Upper lobe of left lung (tissue), 6 donors: ENCODE measurements at places on chromosomes 2 and 18. TPM values are rescaled to one million over a fixed set of nuclear protein-coding genes. Genes with fewer than 3 reads are reported as not detected.

Gene LYG2
- total RNA-seq = not detected

Gene SRBD1
- total RNA-seq = 18.6 TPM

DNA sequence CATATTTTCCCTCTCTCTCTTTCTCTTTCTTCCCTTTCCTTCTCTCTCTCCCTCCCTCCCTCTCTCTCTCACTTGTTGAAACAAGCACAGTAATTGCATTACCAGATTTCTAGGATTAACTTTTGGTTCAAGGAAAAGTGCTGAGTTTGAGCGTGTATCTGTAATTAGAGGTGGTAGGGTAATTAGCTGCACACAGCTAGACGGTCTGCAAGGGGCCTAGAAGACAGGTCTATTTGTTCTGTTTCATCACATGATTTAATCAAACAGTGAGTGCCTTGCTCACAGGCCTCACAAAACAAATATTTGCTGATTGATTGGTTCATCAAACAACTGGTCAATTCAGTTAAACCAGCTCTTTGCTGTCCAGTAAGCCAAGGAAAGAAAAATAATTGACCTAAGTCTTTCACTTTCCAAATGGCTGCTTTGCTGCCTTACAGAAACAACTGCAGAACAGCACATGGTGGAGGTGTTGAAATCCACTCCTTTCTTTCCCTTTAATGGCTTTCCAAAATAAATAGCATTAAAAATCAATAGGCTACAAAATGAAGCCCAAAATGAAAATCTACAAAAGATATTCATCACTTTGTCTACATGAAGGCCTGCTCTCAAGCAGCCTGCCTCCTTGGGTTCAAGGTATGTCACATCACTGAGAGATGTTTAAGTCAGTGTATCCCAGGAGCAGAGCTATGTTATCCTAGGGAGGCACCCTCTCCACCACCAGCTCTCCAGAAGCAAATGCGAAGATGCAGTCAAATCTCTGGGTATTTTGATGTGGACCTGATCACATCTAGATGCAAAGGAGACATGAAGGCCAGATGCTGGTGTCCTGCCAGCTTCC lies 264.4 kb upstream of the SIX2 start:
- H3K4me1 ChIP-seq = no peaks in the 10 kb centered on the region
- no peak overlapping the region for H3K4me3 ChIP-seq
- no peak overlapping the region for H3K27ac ChIP-seq

- H3K36me3 ChIP-seq = no peaks in the 10 kb centered on the region
- H3K4me1 ChIP-seq = no peaks in the 10 kb centered on the region
- no peak overlapping the region for H3K27ac ChIP-seq
- no peak for DNase-seq
Observed at GRCh38 chr2:84643991-84644390, 127.7 kb downstream of the DNAH6 start.

DNA sequence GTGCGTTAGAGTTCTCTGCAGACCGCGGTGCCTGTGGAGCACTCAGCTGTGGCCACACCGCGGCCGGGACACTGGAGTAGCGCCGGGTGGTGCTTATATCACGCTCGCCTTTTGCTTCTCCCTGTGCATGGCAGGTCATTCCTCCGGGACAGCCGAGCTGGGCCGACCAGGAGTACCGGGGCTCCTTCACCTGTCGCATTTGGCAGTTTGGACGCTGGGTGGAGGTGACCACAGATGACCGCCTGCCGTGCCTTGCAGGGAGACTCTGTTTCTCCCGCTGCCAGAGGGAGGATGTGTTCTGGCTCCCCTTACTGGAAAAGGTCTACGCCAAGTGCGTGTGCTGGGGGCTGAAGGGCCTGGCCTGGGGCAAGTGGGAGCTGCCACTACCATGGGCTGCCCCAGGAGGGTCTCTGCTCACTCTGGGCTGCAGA lies 4.2 kb downstream of the CAPN10 start:
- H3K4me1 ChIP-seq = peaks cover 16% of the 10 kb centered on the region
- no peaks in the 10 kb centered on the region for H3K27me3 ChIP-seq
- H3K4me3 ChIP-seq = no peak overlapping the region

GRCh38 chr2:241194811-241195210 lies 6.3 kb downstream of the ANO7 start:
- H3K27ac ChIP-seq = no peak overlapping the region
- no peaks in the 10 kb centered on the region for H3K36me3 ChIP-seq
- H3K27me3 ChIP-seq = no peaks in the 10 kb centered on the region
- no peak for DNase-seq
- H3K4me1 ChIP-seq = no peaks in the 10 kb centered on the region

DNA sequence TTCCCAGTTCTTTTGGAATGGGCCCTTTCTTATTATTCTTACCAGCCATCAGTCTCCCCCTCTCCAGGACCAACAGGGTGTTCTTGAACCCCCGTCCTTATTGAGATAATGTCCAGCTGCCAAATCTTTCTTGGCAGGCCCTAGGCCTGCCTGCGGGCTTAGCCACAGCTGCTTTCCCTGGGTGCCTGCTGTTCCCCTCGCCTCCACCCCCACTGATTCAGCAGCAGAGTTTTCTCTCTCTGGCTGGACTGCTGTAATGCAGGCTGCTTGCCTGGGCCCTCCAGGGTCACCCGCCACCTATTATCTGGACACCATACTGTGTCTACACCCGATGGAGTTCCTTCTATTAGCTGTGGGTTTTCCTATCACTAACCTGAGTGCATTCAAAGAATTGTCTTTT lies 395.4 kb upstream of the ATP5MC3 start:
- no peaks in the 10 kb centered on the region for H3K36me3 ChIP-seq
- no peaks in the 10 kb centered on the region for H3K4me1 ChIP-seq
- no peak overlapping the region for H3K27ac ChIP-seq
- no peaks in the 10 kb centered on the region for H3K27me3 ChIP-seq
- H3K4me3 ChIP-seq = no peak overlapping the region

- no peak for DNase-seq
- H3K27ac ChIP-seq = no peak overlapping the region
- no peaks in the 10 kb centered on the region for H3K27me3 ChIP-seq
- H3K36me3 ChIP-seq = no peaks in the 10 kb centered on the region
- H3K4me3 ChIP-seq = no peak overlapping the region
Observed at GRCh38 chr18:41905786-41906527, 49.1 kb upstream of the PIK3C3 start.

DNA sequence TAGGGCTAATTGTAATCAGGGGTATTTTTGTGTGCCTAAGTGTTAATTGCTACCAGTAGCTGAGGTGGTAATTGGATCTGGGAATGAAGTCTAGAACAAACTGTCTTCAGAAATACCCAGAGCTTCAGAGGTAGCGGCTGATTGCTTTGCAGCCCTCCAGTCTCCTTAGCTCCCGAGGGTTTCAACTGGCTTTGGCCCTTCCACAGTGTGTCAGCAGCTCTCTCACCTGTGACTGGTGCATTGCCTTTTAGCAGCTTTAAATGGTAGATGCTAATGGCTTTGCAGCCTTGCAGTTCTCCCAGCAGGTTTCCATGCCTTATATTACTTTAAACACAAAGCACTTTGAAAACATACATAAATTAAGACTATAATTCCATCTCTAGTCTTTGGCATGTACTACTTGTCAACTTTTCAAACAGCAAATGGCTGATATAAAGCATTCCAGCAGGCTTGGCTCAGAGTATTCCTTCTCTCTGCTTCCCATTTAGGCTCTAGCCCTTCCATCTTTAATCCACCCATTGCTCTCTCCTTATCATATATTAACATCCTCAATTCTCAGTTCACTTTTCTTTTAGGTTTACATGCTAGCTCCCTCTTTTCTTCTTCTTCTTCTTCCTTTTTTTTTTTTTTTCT lies 156.4 kb upstream of the GALNT13 start:
- no peaks in the 10 kb centered on the region for H3K27me3 ChIP-seq
- no peaks in the 10 kb centered on the region for H3K4me1 ChIP-seq
- no peak overlapping the region for H3K4me3 ChIP-seq
- no peaks in the 10 kb centered on the region for H3K36me3 ChIP-seq

DNA sequence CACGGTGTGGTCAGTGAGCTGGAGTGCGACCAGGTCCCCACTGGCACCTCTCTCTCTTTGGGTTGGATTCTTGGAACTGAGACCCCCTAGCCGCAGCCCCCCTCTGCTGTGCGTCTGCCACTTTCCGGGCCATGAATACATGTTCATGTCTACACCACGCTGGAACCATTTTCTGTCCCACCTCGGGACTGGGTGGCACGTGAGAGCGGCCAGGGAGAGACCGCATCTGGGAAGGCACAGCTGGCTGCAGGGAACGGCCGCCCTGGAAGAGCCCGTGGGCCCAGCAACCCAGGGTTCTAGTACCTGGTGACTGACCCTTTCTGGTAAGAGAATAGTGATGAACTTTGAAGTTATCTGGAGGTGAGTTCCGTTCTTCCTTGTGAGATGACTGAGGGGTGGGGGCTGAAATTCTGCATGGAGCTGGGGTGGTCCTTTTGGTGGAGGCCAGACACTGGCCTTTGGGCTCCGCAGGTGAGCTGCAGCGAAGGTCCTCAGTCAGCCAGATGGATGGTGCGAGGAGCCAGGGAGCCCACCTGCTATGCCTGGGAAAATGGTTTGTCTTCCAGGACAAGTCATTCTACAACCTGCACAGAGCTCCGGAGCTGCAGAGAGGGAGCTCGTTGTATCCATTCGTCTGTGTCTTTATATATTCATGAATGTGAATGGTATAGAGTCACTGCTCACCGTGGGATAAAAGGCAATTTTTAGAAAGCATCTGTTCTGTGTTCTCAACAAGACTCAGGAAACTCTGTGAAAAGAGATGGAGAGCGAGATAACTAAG lies 223.5 kb downstream of the NDUFA10 start:
- H3K27me3 ChIP-seq = no peaks in the 10 kb centered on the region
- DNase-seq = peak; percentile 15
- no peaks in the 10 kb centered on the region for H3K36me3 ChIP-seq
- H3K27ac ChIP-seq = no peak overlapping the region
- H3K4me3 ChIP-seq = no peak overlapping the region

DNA sequence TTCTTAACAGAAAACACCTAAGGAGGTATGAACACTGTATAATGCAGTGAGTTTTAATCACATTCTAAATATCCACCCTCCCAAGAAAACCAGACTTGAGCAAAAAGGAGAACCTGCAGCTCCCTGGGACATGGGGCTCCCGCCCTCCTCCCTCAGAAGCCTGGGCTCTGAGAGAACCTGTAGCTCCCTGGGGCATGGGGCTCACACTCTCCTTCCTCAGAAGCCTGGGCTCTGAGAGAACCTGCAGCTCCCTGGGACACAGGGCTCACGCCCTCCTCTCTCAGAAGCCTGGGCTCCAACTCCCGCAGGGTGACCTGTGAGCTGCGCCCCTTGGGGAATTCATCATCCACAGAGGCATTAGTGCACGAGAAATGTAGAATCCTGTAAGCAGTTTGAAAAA lies 222.9 kb downstream of the SNTG2 start:
- DNase-seq = no peak
- H3K27me3 ChIP-seq = no peaks in the 10 kb centered on the region
- H3K27ac ChIP-seq = no peak overlapping the region
- H3K4me1 ChIP-seq = peaks cover 10% of the 10 kb centered on the region
- H3K36me3 ChIP-seq = no peaks in the 10 kb centered on the region

DNA sequence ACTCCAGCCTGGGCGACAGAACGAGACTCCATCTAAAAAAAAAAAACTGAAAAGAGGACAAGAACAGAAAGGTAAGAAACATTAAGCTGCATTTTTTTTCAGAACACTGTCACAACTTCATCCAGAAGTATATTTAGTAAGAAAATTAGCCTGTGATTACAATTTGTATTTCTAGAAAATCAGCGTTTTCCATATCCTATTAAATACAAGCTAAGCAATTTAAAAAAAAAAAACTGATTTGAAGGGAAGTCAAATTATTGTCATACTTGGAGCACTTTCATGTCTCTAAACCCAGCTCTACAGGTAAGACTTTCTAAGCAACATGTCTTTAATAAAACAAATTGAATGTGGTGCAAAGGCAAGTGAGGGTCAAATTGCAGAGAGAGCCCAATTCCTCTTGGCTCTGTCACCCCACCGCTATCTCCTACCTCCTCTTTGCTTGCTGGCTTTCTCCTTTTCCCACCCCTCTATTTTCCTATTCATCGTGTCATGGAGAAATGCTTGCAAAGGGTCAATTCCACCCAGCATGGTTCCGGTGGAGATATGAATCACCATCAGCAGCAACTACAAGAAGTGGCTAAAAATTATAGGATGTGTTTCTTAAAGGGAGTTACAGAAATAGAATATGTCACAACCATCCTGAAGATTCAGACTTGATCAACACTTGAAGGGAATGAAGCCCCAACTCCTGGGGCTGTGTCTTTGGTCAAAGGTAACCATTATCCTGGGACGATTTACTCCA lies 68.4 kb upstream of the BCL11A start:
- H3K27ac ChIP-seq = no peak overlapping the region
- no peaks in the 10 kb centered on the region for H3K36me3 ChIP-seq
- H3K4me1 ChIP-seq = no peaks in the 10 kb centered on the region
- H3K27me3 ChIP-seq = no peaks in the 10 kb centered on the region
- H3K4me3 ChIP-seq = no peak overlapping the region

- H3K27me3 ChIP-seq = no peaks in the 10 kb centered on the region
- no peak for DNase-seq
- H3K4me1 ChIP-seq = peaks cover 4% of the 10 kb centered on the region
- H3K36me3 ChIP-seq = no peaks in the 10 kb centered on the region
Observed at GRCh38 chr2:232246245-232246644, 132.3 kb upstream of the ALPP start.

DNA sequence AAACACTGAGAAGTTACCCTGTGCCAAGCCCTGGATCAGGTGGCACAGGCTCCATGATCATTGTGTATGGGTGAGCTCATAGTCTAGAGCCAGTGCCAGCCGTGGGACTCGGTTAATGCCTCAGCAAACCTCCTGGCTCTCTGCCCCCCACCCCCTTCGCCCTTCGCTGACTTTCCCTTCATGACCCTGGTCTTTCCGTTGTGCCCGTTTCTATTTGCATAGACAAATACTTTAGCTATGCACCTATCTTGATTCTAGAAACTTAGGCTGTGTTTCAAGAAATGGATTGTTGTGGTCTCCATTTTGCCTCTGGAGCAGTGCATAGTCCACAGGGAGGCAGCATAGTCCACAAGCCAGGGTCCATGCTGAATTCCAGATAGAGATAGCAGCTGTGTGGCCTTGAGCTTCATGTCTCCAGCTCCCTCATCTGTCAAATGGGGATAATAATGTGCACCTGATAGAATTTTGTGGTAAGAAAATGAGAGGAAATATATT lies 44.8 kb upstream of the KDM3A start:
- H3K4me1 ChIP-seq = peaks cover 6% of the 10 kb centered on the region
- no peaks in the 10 kb centered on the region for H3K36me3 ChIP-seq
- H3K4me3 ChIP-seq = no peak overlapping the region
- no peak for DNase-seq
- H3K27ac ChIP-seq = no peak overlapping the region
